ENCODE measurements at places on chromosomes 16 and 17.

GRCh38 chr16:66382966-66383299, 16.4 kb downstream of the CDH5 start:
- DNase-seq: no peak

GRCh38 chr16:74769586-74770190, 4.9 kb downstream of the FA2H start:
- DNase-seq: no peak

DNA sequence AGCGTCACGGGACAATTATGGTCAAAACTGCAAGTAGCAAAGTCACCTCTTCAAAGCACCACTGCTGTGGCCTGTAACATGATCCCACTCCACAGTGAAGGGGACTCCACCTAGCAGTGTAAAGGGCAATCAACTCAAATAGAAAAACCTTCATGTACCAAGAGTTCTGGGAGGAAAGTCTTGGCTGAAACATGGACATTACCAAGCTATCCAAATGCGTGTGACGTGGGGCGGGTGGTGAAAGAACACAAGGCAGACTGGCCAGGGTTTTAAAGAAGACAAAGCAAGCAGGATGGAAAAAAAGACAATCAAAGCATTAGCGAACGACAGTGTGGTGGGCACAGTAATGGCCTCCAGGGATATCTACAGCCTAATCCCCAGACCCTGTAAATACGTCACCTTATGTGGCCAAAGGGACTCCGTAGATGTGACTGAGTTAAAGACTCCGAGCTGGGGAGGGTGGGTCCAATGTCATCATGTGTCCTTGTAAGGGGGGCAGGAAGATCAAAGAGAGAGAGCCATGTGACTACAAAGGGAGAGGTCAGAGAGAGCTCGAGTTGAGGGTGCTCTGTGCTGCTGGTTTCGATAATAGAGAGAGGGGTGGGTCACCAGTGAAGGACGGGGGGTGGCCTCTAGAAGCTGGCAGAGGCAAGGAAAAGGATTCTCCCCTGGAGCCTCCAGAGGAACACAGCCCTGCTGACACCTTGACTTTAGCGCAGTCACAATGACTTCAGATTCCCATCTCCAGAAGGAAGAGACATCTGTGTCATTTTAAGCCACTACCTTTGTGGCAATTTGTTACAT, 6.0 kb downstream of the HSDL1 start:
- no peak for DNase-seq

- DNase-seq: no peak
Measured at GRCh38 chr16:31876951-31877828, 3.6 kb downstream of the ZNF267 start.

GRCh38 chr16:17397499-17397891, 73.3 kb downstream of the XYLT1 start:
- DNase-seq: no peak
